ENCODE measurements at places on chromosomes 5 and 9. TPM values are rescaled to one million over a fixed set of nuclear protein-coding genes. Genes with fewer than 3 reads are reported as not detected.

The SHOC1 gene
- not detected for polyA plus RNA-seq

The MEIKIN gene
- not detected for polyA plus RNA-seq

The NR2F1 gene
- not detected for polyA plus RNA-seq

The SOWAHA gene
- not detected for polyA plus RNA-seq
